Ureter (tissue), 1 donor: ENCODE measurements at places on chromosomes 5 and 9.
A peak's percentile ranks its signal among the peaks of the same experiment; 100 is the strongest.

DNA sequence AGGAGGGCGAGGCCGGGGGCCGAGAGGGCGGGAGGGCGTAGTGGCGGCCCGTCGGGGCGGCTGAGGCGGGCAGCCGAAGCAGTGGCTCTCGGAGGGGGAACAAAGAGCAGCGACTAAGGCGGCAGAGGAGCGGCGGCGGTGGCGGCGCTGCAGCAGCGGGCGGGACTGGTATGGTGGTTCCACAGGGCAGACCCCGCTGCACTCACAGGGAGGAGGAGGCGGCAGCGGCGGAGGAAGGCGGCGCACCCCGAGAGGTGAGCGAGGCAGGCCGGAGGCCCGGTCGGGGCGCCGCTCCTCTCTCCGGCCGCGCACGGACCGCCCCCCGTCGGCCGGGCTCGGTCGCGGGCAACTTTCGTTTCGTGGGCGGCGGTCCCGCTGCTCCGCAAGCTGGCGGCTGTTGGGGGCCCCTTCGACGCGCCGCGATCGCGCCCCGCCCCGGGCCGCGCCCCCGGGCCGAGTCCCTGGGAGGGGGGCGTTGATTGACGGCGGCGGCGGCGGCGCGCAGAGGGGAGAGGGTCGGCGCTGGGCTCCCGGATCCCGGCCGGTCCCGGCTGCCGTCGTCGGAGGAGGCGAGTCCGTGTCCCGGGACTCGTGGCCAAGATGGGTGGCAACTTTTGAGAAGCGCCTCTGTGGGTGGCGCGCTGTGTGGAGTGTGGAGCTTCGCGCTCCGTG, 467 bp downstream of the CNOT6 start:
- peak; percentile 53 for DNase-seq

- no peak for DNase-seq
Observed at GRCh38 chr5:74664551-74664950, 20.5 kb upstream of the HEXB start.

GRCh38 chr9:137391411-137391754, 31.6 kb downstream of the EXD3 start:
- DNase-seq: no peak

DNA sequence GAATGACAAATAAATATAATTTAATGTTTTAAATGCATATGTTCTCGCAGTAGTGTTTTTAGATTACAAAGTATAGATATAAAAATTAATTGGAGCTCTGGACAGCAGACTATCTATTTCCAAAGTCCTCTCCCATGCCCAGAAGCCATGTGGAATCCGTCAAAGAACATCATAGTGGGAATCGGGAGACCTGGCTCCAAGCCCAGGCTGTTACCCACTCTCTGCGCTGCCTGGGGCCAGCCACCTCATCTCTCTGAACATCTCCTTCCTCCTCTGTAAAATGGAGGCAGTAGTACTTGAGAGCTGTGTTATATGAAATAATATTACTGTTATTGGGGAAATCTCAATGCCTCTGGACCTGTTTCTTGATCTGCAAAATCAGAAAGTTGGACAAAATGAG, 58.1 kb upstream of the SLC30A5 start:
- no peak for DNase-seq

GRCh38 chr5:159426694-159427093, 96.4 kb upstream of the IL12B start:
- no peak for DNase-seq

DNA sequence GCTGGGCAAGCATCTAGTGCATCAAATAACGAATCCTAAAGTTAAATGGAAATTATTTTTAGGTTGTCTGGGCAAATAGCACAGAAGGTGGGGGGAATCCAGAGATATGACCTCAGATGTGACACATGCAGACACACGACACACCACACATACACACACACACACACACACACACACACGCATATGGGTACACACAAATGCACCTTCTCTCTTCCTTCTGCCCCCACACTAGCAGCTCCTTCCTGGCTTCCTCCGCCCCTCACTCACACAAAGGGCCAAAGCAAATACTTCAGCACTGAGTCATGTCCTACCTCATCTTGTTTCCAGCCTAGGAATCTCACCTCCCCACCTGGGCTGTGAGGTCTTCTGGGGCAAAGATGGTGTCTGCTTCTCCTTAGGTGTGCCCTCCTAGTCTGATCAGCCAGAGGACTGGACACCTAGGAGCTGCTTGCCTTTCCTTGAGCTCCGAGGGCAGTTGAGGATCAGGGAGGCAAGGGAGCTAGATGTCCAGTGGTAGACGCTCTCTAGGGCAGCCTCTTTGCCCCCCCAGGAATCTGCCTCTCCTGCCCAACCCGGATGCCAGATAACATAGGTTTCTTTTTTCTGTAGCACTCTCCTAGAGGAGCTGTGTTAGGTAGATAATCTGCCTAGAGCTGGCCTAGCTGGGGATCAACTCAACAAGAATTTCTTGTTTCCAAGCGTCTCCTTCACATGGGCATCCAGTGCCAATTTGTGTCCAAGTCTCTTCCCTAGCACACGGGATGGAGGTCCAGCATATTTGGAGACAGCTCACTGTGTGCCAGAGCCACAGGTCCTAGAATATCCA, 14.3 kb upstream of the JADE2 start:
- DNase-seq: peak; percentile 51

DNA sequence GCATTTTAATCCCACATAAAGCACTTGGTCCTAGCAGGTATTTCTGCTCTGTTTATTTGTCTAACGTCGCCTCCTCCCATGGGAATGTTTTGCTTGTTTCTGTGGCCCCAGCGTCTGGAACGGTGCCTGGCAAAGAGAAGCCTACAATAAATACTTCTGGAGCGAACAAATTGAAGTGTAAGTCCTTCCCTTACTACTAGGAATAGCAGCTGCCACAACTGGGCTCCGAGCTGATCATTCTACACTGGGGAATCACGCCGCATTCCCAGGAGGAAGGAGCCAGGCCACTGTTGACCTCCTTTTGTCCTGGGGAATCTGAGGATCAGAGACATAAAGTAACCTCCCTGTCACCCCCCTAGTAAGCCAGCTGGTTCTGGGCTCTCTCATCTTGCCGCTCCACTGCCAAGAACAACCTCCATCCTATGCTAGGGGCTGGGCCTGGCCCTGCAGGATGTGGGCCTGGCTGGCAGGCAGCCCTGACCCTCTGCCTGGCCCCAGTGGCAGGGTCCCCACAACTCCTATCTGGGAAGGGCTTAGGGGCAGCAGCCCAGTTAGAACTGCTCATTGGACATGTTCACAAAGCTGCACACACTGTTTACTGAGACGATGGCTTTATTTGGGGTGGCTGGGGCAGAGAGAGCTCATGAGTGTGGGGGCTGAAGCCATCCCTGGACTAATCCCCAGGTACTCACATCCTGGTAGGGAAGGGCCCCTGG, 82.8 kb downstream of the GTF3C4 start:
- DNase-seq: no peak

DNA sequence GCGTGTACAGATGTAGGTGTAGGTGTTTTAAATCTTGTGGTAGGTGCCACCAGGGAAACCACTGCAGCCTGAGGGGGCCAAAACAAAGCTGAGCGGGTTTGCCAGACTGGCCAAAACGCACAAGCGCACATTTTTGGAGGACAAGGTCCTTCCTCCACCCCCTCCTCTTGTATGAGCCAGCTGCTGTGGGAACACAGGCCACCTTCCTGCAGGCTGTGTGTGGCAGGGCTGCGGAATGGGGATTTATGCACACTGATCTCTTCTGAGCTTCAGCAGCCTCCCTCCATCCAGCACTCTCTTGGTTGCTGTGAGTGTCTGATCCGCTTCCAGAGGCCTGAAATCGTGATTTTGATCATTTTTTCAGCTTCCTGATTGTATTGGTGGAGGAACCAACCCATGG, 22.4 kb downstream of the ZBTB43 start:
- no peak for DNase-seq

DNA sequence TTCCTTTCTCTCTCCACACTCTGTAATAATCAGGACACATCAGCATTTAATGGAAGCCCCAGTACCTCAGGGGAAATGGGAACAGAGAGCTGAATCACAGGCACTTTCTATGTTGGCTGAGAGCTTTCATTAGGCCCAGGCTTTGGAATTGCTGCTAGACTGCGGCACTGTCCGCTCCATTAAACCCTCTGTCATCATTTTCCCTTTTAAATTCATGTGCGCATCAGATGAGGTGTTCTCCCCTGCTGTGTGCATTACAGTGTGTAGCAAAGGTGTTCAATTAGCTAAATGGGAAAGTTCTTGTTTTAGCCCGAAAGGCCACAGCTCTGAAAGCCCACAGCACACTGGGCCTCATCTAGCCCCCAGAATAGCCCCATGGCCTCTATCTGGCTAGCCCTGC, 133.6 kb downstream of the SV2C start:
- DNase-seq: no peak

DNA sequence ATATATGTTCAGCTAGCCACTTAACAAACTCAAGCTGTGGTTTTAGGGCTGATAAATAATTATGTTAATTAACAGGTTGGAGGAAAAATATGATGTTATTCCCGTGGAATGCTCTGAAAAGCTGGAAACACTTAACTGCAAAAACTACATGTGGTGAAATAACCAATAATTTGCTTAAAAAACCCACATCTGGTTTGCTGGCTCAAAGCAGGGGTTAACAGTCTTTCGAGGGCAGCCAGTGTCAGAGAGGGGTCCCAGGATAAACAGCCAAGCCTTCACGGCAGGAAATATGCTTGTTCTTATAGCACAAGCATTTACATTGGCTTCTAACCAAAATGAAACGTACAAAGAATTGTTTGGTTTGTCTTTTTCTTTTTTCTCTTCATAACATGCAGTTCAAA, 254.0 kb upstream of the GAS1 start:
- DNase-seq: no peak
